ENCODE measurements at places on chromosomes 5 and 9. TPM values are rescaled to one million over a fixed set of nuclear protein-coding genes. Genes with fewer than 3 reads are reported as not detected.

- H3K36me3 ChIP-seq = no peaks in the 10 kb centered on the region
- no peak for DNase-seq
- no peaks in the 10 kb centered on the region for H3K4me1 ChIP-seq
- H3K27me3 ChIP-seq = peaks cover 31% of the 10 kb centered on the region
Measured at GRCh38 chr5:555058-555623, 30.9 kb upstream of the SLC9A3 start.

GRCh38 chr5:89281766-89282553, 399.0 kb upstream of the MEF2C start:
- H3K4me1 ChIP-seq = no peaks in the 10 kb centered on the region
- no peak overlapping the region for H3K4me3 ChIP-seq
- no peaks in the 10 kb centered on the region for H3K27me3 ChIP-seq
- no peak for DNase-seq
- no peaks in the 10 kb centered on the region for H3K36me3 ChIP-seq
- no peak overlapping the region for H3K27ac ChIP-seq

GRCh38 chr5:138000102-138000723, 32.7 kb downstream of the FAM13B start:
- peaks cover under 1% of the 10 kb centered on the region for H3K4me1 ChIP-seq
- DNase-seq = no peak
- no peak overlapping the region for H3K4me3 ChIP-seq
- H3K27ac ChIP-seq = no peak overlapping the region

DNA sequence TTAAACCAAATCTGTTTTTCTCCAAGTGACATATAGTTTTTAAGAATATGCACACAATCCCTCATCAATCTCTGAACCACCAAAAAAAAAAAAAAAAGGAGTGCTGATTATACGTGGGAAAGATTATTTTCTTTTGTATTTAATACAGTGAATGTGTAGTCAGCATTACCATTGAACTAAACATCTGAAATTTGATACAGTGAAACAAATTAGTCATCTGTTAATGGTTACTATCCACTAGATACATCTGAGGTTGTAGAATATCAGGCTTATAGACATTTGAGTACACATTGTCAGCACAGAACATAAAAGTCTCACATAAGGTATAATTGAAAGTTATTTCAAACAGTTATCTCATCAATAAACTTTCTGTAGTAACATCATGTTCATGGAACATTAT, 87.0 kb downstream of the SLF1 start:
- no peaks in the 10 kb centered on the region for H3K27me3 ChIP-seq
- H3K4me1 ChIP-seq = no peaks in the 10 kb centered on the region
- H3K4me3 ChIP-seq = no peak overlapping the region
- H3K36me3 ChIP-seq = peaks cover 53% of the 10 kb centered on the region
- H3K27ac ChIP-seq = no peak overlapping the region

GRCh38 chr5:10552183-10553143, 11.4 kb upstream of the ANKRD33B start:
- DNase-seq = no peak
- no peaks in the 10 kb centered on the region for H3K36me3 ChIP-seq
- H3K4me1 ChIP-seq = no peaks in the 10 kb centered on the region
- no peak overlapping the region for H3K27ac ChIP-seq
- no peaks in the 10 kb centered on the region for H3K27me3 ChIP-seq

GRCh38 chr5:172274951-172275753, 8.4 kb downstream of the UBTD2 start:
- no peaks in the 10 kb centered on the region for H3K4me1 ChIP-seq
- no peaks in the 10 kb centered on the region for H3K27me3 ChIP-seq
- H3K36me3 ChIP-seq = no peaks in the 10 kb centered on the region
- no peak for DNase-seq
- H3K4me3 ChIP-seq = no peak overlapping the region

DNA sequence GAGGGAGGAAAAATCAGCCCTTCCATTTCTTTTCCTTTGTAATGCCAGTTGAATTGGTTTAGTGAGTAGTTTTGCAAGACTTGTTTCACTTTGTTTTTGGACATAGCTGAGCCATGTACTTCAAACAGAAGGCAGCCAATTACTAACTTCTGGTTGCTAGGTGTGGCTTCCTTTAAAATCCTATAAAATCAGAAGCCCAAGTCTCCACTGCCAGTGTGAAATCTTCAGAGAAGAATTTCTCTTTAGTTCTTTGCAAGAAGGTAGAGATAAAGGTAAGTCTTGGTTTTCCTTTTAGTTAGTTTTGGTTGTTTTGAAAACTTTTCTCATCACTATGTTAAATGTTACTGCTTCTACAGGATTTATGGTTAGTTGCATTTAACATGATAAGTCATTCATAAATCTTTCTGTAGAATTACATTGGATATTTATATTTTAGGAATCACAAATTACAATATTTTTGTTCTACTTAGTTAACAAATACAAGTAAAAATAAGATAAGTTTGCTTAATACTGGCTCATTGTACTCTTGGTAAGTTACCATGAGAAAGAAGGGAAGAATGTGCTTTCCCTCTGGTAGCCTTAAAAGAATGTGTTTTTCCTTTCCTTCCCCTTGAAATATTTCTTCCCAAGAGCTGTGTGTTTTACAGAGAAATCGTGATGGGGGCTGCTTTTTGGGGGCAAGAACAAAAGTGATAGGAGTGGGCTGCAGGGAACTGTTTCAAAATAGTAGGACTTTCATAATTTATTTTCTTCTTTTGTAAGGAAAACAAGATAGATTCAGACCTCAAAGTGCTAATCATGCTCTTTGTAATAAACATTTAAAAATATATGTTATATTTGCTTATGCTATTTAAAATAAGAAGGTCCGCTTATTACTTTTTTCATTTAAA, at the start of gene ANXA1:
ANXA1 (plus strand) TSS at position 213 of the 890 bp plus-strand sequence. CDS start 6,671 bp downstream, outside the sequence.
- no peak for DNase-seq
- peaks cover 44% of the 10 kb centered on the region for H3K4me1 ChIP-seq
- peak within 1 kb of the TSS; percentile 25 for H3K4me3 ChIP-seq
- H3K36me3 ChIP-seq = no peaks in the 10 kb centered on the region
- H3K27ac ChIP-seq = peak within 1 kb of the TSS; percentile 89

DNA sequence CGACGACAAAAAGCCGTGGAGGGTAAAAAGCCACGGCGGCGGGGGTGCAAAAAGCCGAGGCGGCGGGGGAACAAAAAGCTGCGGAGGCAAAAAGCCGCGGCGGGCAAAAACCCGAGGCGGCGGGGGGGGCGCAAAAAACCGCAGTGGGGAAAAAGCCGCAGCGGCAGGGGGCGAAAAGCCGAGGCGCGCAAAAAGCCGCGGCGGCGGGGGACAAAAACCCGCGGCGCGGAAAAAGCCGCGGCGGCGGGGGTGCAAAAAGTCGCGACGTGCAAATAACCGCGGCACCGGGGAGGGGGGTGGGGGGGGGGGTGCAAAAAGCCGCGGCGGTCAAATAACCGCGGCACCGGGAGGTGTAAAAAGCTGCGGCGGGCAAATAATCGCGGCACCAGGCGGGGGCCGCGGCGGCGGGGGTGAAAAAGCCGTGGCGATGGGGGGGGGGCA, 511.5 kb downstream of the FOXD4L5 start:
- H3K36me3 ChIP-seq = no peaks in the 10 kb centered on the region
- H3K4me1 ChIP-seq = no peaks in the 10 kb centered on the region
- H3K27ac ChIP-seq = no peak overlapping the region
- peak overlapping the region; percentile 17 for H3K4me3 ChIP-seq
- no peak for DNase-seq
- H3K27me3 ChIP-seq = no peaks in the 10 kb centered on the region

GRCh38 chr9:120891884-120892747, 15.1 kb upstream of the PHF19 start:
- no peak overlapping the region for H3K27ac ChIP-seq
- H3K4me3 ChIP-seq = no peak overlapping the region
- H3K27me3 ChIP-seq = no peaks in the 10 kb centered on the region
- peaks cover 9% of the 10 kb centered on the region for H3K4me1 ChIP-seq

DNA sequence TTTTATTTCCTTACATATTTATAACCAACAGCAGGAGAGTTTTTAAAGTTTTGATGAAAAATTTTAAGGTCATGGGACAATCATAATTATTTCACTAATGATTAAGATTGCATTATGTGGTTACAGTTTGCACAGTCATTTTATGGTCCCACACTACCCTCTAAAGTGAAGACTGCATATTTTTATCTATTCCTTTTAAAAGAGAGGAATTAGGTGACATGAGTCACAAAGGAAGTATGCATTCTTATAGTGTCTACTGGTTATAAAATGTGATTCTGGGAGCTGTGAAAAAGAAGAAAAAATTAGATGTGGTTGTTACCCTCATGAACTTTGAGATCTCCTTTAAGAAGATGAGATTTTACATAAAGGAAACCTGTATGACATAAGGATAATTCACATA, 87.9 kb upstream of the GRIA1 start:
- H3K27me3 ChIP-seq = no peaks in the 10 kb centered on the region
- H3K36me3 ChIP-seq = no peaks in the 10 kb centered on the region
- H3K4me3 ChIP-seq = no peak overlapping the region
- no peak for DNase-seq

DNA sequence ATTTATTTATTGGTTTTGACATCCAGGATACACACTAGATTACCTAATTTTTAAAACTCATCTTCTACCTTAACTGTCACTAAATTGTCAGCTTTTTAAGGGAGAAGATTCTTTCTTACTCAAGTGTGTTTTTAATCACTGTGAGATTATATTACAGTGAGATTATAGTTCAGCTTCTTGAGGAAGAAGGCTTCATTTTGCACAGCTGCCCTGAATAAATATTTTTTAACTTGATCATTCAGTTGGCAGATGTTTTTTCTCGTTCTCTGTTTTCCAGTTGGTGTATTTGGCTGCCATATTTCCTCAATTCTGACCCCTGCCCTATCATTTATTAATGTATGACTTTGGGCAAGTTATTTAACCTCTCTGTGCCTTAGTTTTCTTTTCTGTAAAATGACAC, 15.0 kb upstream of the ELL2 start:
- H3K36me3 ChIP-seq = no peaks in the 10 kb centered on the region
- H3K27ac ChIP-seq = no peak overlapping the region
- H3K4me3 ChIP-seq = no peak overlapping the region
- no peaks in the 10 kb centered on the region for H3K4me1 ChIP-seq
- no peaks in the 10 kb centered on the region for H3K27me3 ChIP-seq

- H3K4me3 ChIP-seq = no peak overlapping the region
- no peaks in the 10 kb centered on the region for H3K36me3 ChIP-seq
- DNase-seq = no peak
- no peaks in the 10 kb centered on the region for H3K27me3 ChIP-seq
- no peak overlapping the region for H3K27ac ChIP-seq
- no peaks in the 10 kb centered on the region for H3K4me1 ChIP-seq
Measured at GRCh38 chr9:13487071-13487470, 207.6 kb upstream of the MPDZ start.

DNA sequence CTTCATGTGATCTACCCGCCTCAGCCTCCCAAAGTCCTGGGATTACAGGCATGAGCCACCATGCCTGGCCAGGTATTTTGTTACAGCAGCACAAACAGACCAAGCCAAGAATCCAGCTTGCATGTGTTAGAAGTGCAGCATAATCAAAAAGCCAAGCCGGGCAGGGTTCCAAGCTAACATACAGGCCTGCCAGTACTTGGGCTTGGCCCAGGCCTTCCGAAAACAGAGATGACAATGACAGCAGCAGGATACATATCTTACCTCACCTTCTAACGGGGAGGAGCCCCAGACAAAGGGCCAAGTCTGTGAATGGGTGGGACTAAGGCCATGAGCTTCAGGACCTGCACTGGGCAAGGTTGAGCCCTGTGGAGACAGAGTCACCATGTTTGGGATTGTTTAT, 91.4 kb upstream of the ZNF462 start:
- no peak overlapping the region for H3K4me3 ChIP-seq
- no peaks in the 10 kb centered on the region for H3K27me3 ChIP-seq
- H3K4me1 ChIP-seq = no peaks in the 10 kb centered on the region
- H3K27ac ChIP-seq = no peak overlapping the region

GRCh38 chr9:12494411-12494810, 198.8 kb upstream of the TYRP1 start:
- no peak overlapping the region for H3K27ac ChIP-seq
- H3K4me3 ChIP-seq = no peak overlapping the region
- H3K4me1 ChIP-seq = no peaks in the 10 kb centered on the region
- no peak for DNase-seq
- no peaks in the 10 kb centered on the region for H3K27me3 ChIP-seq

DNA sequence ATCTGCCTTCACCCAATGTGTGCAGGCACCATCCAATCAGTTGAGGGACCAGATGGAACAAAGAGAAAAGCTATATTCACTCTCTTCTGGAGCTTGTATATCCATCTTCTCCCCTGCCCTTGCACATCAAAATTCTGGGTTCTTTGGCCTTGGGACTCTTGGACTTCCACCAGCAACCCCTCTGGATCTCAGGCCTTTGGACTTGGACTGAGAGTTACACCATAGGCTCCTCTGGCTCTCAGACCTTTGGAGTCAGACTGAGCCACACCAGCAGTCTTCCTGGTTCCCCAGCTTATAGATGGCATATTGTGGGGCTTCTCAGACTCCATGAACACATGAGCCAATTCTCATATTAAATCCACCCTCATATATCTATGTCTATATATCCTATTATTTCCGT, 73.1 kb downstream of the TSSK1B start:
- H3K4me1 ChIP-seq = peaks cover 23% of the 10 kb centered on the region
- H3K4me3 ChIP-seq = no peak overlapping the region
- no peak for DNase-seq
- no peaks in the 10 kb centered on the region for H3K36me3 ChIP-seq
- H3K27ac ChIP-seq = no peak overlapping the region

DNA sequence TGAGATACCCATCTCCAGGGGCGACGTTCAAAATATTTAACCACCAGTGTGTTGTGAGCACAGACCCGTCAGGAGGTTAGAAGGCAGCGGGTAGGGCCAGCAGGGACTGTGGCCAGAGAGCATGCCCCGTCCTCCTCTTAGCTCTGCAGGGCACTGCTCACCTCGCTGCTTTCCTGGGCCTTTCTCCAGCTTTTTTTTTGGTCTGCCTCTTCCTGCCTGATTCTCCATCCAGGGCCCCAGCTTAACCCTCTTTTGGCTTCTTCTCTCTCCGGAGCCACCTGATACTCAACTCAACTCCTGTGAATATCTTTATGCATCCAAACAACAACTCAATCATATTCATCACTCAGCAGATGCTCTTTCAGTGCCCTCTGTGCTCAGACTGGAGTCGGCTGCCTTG, 44.0 kb downstream of the TMOD1 start:
- peaks cover 4% of the 10 kb centered on the region for H3K4me1 ChIP-seq
- no peaks in the 10 kb centered on the region for H3K36me3 ChIP-seq
- no peak overlapping the region for H3K27ac ChIP-seq

The HEMGN gene
- not detected for polyA plus RNA-seq

The TAF11L10 gene
- not detected for polyA plus RNA-seq

The NOXA1 gene
- 10.6 TPM for polyA plus RNA-seq

The ENTPD2 gene
- polyA plus RNA-seq = 0.96 TPM

All from heart right ventricle (tissue), 16 donors.